ACHN (cell line): ENCODE measurements at places on chromosomes 12 and 14.

- no peak for DNase-seq
Observed at GRCh38 chr12:111435661-111436201, 30.0 kb downstream of the SH2B3 start.

DNA sequence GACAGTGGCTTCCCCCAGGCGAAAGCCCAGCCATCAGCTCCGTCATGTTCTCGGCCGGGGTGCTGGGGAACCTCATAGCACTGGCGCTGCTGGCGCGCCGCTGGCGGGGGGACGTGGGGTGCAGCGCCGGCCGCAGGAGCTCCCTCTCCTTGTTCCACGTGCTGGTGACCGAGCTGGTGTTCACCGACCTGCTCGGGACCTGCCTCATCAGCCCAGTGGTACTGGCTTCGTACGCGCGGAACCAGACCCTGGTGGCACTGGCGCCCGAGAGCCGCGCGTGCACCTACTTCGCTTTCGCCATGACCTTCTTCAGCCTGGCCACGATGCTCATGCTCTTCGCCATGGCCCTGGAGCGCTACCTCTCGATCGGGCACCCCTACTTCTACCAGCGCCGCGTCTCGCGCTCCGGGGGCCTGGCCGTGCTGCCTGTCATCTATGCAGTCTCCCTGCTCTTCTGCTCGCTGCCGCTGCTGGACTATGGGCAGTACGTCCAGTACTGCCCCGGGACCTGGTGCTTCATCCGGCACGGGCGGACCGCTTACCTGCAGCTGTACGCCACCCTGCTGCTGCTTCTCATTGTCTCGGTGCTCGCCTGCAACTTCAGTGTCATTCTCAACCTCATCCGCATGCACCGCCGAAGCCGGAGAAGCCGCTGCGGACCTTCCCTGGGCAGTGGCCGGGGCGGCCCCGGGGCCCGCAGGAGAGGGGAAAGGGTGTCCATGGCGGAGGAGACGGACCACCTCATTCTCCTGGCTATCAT, 663 bp downstream of the PTGER2 start:
- peak; percentile 2 for DNase-seq

- no peak for DNase-seq
Observed at GRCh38 chr14:26382901-26383685, 214.7 kb downstream of the NOVA1 start.

- DNase-seq, result no peak
Observed at GRCh38 chr12:98752726-98753125, 107.6 kb downstream of the APAF1 start.

GRCh38 chr14:72962829-72963312, 36.6 kb downstream of the DCAF4 start:
- DNase-seq, result peak; percentile 9

- no peak for DNase-seq
Observed at GRCh38 chr12:124726596-124727263, 136.9 kb downstream of the SCARB1 start.

DNA sequence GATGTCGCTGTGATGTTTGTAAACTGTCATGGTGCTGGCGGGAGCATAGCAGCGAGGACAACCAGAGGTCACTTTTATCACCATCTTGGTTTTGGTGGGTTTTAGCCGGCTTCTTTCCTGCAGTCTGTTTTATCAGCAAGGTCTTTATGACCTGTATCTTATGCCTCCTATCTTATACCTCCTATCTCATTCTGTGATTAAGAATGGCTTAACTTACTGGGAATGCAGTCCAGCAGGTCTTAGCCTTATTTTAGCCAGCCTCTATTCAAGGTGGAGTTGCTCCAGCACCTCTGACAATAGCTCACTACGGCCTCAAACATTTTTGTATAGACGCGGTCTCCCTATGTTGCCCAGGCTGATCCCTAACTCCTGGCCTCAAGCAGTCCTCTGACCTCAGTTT, 53.7 kb downstream of the B4GALNT3 start:
- no peak for DNase-seq

DNA sequence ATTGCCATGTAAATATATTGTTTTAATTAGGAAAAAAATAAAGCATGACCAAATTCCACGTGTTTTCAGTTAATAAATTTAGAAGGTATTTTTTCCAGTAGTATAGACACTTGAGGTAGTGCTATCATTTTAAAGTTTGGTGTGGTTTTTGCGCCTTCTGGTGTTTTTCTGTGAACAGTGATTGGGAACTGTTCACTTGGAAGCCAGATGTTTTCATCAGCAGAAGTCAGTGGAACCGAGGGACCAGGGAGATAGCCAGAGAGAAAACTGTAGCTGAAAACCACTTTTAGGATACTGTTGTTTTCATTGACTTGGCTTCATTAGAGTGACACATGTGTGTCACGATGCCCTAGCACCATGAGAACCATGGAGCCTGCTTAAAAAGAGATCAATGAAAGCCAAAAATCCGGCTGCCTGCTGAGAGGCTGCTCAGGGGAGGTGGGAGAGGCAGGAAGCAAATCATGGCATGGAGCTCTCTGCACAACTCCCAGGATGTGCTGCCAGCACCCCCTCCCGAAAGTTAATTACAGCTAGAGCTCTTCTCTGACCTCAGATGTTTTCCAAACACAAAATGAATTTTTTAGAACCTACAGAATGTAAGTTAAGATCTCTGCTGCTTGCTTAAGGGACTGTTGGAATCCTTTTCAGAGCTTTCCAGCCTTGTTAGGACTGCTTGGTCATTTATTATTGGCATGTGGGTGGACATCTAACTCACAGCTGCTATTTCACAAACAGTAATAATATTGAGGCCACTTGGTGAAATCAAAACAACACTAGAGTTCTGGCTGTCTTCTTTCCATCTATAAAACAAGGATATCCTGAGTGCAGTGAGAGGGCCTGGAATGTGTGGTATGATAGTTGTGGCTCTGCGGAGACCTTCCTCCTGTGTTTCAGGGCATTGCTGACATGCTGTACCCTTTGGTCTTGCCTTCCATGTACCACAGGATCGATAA, 192.3 kb downstream of the ANO4 start:
- no peak for DNase-seq

DNA sequence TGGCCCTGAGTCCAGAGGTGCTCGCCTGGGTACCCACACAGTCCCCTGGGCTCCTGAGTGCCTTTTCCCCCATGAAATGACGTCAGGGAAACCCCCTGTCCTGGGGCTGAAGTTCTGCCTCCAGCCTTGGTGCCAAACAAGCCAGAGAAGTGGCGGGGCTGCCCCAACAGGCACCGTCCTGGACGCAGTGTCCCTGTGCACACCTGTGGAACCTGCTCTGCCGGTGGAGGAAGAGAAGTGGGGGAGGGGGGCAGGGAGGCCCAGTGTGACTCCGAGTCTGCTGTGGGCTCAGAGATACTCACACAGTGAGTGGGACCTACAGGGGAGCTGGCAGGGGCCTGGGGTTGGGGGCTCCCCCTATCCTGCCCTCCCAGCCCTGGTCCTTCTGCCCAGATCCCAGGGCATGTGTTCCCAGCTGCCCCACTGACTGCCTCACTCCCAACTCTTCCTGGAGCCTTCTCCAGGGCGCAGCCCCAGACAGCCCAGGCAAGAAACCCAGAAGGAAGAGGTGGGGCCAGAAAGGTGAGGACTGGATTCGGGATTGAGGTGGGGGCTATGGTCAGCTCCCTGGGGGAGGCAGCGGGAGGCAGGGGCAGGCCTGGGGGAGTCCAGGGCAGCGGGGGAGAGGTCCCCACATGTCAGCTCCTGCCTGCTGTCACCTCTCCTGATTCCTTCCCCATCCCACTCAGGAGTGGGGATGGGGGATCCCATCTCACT, 24.7 kb downstream of the CCDC85C start:
- DNase-seq, result no peak

DNA sequence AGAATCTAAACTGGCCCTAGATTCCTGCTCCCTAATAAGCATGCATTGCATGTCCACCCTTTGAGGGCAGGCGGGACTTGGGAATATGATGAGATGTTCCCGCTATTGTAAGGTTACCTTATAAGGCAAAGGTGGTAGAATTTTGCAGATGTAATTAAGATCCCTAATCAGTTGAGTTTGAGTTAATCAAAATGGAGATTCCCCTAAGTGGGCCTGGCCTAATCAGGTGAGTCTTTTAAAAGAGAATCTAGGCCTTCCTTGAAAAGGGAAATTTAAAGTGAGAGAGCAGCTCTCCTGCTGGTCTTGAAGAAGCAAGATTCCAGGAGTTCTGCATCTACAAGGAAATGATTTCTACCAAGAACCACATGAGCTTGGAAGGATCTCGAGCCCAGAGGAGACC, 83.4 kb downstream of the DICER1 start:
- DNase-seq, result no peak

- DNase-seq, result no peak
Observed at GRCh38 chr14:80047761-80048160, 163.5 kb downstream of the DIO2 start.

- peak; percentile 59 for DNase-seq
Observed at GRCh38 chr14:75981426-75982265, at the start of gene TGFB3. TGFB3 (minus strand) TSS chr14:75981995; CDS start chr14:75980893, 1,102 bp downstream.

DNA sequence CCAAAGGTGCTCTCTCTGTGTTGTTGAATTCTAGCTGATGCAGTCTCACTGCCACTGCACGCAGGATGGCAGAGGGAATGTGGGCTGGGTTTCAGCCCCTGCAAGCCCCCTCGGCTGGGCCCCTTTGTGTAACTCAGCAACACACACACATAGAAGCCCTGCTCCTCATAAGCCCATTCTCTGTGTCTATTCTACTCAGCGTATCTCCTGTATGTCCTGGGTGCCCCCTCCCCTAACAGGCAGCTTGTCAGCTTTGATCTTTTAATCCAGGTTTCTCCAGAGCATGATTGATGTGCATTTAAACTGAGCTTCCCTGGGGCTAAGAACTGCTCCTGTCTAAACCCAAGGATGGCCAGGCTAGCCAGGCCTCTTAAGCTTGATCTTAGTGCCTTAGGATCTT, 43.0 kb downstream of the SRRM4 start:
- no peak for DNase-seq

DNA sequence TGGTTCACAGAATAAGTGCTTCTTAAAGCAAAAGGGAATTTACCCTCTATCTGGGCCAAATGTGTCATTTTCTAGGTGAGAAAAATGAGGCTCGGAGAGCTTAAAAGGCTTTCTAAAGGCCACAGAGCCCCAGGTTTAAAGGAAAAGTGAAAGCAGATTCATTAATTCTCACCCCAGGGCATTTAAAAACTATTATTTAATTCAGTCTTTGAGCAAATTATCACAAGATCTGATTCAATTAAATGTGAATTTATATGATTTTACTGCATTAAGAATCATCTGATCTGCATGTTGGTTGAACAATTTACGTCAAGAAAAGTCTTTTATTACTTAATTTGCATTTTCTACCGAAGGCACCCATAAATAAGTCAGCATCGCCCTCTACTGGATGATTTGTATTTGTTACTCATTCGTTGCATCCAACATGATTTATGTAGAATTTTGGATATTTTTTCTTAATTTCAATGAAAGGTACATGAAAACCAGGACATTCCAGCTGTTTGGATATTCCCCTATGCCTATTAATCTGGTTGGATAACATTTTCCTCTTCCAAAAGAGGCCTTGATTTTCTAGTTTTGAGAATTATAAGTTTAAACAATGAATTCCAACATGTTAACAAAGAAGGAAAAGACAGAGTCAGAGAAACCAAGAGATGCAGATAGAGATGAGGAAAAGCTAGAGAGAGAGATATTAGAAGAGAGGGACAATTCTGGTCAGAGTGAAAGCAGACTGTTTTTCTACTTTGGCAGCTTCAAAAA, 19.1 kb upstream of the DHRS7 start:
- peak; percentile 63 for DNase-seq

DNA sequence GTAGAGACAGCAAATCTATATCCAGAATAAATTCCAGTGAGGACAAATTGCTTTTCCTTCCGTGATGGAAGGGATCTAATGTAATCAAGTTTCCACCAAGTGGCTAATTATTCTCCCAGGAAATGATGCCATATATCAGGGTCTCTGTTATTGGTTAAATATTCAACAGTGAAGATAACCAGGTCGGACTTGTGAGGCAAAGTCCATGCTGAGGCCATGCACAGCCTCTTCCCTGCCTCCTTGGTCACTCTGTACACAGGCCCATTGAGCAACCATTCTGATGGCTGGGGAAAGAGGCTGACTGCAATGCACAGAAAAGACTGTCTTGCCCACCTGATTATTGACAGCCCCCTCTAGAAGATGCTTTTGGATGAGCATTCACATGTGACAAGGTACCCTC, 90.1 kb downstream of the TNFAIP2 start:
- DNase-seq, result no peak

GRCh38 chr14:61911574-61911973, 149.4 kb downstream of the SNAPC1 start:
- no peak for DNase-seq

- no peak for DNase-seq
Observed at GRCh38 chr12:67671419-67671818, 22.9 kb downstream of the DYRK2 start.

DNA sequence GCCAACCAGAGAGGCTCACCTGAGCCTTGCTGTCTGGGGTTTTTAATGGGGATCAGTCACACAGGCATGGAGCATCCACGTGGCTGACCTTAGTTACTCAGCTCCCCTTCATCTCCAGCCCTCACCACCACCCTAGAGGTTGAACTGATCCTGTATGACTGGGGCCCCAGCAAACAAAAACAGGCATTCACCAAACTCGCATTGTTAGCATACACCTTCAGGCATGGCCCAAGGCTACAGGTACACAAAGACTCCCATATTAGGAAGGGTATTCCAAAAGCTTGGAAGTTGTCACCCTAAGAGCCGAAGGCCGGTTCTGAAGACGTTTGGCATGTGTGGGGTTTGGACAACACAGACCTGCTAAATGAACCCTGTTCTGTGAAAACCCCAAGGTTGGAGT, 10.0 kb downstream of the DNAH10 start:
- DNase-seq, result no peak

DNA sequence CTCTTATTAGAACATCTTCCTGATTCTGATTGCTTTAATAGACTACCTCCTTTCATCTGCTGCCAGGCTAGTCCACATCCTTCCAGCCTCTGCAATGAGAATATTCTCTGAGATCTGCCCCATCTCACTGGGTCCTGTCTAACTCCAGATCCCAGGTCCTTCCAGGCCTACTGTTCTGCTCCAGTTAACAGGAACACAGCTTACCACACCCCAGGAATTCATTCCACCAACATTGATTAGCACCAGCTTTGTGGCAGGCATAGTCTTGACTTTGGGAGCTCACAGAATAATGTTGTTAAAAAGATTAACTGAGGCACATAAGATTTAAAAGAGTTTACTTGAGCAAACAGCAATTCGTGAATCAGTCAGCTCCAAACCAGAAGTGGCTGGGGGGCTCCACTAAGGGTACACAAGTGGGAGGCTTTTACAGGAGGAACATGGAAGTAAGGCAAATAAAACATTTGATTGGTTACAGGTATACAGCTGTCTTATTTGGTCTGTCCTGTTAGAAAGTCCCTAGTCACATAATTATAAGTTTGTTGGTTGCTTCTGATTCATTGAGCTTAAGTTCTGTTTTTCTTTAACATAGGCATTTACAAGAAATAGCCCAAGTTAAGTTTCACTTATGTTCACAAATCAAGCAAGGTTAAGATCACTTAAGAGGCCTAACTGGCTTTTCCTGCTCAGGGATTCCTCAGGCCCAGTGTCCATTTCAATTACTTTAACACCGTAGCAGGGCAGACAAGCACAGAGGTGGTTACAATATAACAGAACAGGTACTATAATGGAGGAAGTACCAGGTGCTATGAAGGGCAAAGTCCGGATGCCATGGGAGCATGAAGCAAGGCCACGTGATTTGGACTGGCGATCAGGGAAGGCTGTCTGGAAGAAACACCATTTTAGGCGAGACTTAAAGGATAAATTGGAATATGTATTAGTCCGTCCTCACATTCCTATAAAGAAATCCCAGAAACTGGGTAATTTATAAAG, 12.2 kb upstream of the MYH7 start:
- DNase-seq, result no peak

GRCh38 chr12:1744932-1745331, 54.1 kb downstream of the ADIPOR2 start:
- peak; percentile 27 for DNase-seq
